ENCODE measurements at places on chromosomes 12 and 14. TPM values are rescaled to one million over a fixed set of nuclear protein-coding genes. Genes with fewer than 3 reads are reported as not detected.

RNASE1 gene
- total RNA-seq, result 182 TPM

C12orf56 gene
- not detected for total RNA-seq

TAS2R8 gene
- not detected for total RNA-seq

RERGL gene
- not detected for total RNA-seq

SRP54 gene
- total RNA-seq, result 51.2 TPM

FSCB gene
- total RNA-seq, result not detected

PMCH gene
- not detected for total RNA-seq

IL26 gene
- total RNA-seq, result not detected

RAB3IP gene
- 13.0 TPM for total RNA-seq

C14orf93 gene
- total RNA-seq, result 5.8 TPM

KIF26A gene
- total RNA-seq, result 9.4 TPM

LHX5 gene
- not detected for total RNA-seq

NAV3 gene
- 15.5 TPM for total RNA-seq

RNU4-1 gene
- total RNA-seq, result under 0.01 TPM

OTOGL gene
- 0.10 TPM for total RNA-seq

APAF1 gene
- total RNA-seq, result 30.0 TPM

PLEK2 gene
- total RNA-seq, result 28.0 TPM

TOMM20L gene
- total RNA-seq, result not detected

CCDC184 gene
- total RNA-seq, result not detected

IL31 gene
- not detected for total RNA-seq

ZC2HC1C gene
- total RNA-seq, result 1.3 TPM

CERS5 gene
- total RNA-seq, result 33.7 TPM

LRRC10 gene
- not detected for total RNA-seq

ASCL1 gene
- total RNA-seq, result not detected

NRXN3 gene
- total RNA-seq, result 0.49 TPM

IAPP gene
- total RNA-seq, result not detected

TPH2 gene
- total RNA-seq, result not detected

KRT80 gene
- total RNA-seq, result 1.1 TPM

PDE3A gene
- 1.1 TPM for total RNA-seq
